ENCODE measurements at places on chromosomes 7 and 10.

- DNase-seq = no peak
Measured at GRCh38 chr7:72313906-72314305, 98.2 kb downstream of the CALN1 start.

GRCh38 chr7:134301592-134301991 is 15.1 kb downstream of the SLC35B4 start:
- DNase-seq = no peak

- DNase-seq = no peak
Measured at GRCh38 chr10:62689712-62690111, 114.8 kb upstream of the ADO start.

DNA sequence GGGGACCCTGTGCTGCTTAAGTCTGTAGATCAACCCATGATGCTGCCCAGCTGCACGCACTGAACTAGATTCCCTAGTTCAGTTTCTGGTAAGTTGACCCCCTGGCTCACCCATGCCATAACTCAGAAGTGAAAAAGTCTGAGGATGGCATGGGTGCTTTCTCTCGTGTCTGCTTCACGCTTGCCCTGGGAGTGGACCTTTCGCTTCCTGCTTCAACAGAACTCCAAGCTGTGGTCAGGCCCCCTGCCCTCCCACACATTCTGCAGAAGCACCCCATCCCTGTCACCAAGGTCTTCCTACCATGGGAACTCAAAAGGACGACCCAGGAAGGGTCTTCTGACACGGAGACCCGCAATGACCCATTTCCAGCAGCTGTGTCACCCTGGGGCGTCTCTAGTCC is 39.9 kb downstream of the LRRC18 start:
- no peak for DNase-seq

DNA sequence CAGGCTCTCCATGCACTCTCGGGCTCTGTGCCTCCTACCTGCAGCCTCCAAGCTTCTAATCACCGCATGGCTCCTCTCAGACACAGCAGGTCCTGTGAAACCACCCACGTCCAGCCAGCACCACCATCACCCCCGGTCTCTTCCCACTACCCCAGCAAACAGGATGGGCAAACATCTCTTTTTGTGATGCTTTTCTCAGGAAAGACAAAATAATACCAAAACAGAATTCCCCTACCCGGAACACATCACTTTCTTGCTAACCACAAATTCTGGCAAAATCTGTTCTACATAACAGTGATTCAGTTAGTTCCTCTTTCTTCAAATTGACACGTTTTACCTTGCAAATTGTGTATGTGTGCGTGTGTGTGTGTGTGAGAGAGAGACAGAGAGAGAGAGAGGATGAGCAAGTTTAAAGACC is 6.5 kb downstream of the SNX8 start:
- no peak for DNase-seq

- no peak for DNase-seq
Measured at GRCh38 chr7:8724080-8724718, 290.8 kb downstream of the NXPH1 start.

DNA sequence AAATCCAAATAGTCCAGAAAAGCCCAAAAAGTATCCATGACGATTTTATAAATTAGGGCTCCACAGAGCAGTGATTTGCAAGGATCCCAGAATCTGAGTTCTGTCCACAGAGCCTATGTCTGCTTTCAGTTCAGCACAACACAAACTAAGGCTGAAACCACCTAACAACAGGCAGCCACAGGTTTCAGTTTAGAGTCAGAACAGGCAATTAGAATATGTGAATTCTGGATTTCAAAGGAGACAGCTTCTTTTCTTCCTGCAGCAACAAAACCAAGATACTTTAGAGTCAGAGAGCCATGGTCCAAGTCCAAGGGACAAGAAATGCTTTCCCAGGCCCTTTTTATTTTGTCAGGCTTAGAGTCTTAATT is 23.6 kb downstream of the IFIT3 start:
- DNase-seq = peak; percentile 14

GRCh38 chr7:112132051-112132694 is 74.0 kb downstream of the DOCK4 start:
- DNase-seq = no peak

GRCh38 chr10:48742891-48743860 is 58.5 kb downstream of the WDFY4 start:
- DNase-seq = no peak

DNA sequence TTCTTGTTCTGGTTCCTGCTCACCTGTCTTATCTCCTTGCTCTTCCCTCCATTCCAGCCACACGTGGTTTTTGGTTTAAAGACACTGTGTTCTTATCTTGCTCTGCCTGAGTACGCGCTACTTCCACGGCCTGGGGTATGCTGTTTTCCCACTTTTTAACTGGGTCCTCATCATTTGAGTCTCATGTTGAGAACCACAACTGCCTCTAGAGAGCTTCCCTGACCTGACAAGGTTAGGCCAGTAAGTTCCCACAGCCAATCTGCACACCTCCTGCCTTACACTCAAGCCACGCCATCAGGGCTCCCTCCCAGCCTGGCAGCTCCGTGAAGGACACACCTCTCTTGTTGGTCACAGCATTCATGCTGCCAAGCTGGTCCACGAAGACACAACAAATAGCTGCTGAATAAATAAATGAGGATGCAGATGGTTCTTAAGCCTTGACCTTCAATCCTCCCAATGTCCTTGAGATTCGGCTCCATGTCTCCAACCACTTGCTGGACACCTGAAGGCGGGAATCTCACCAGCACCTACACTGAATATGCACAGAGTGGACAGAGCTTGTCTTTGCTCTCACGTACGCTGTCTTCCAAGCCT is 201.7 kb upstream of the KLF14 start:
- DNase-seq = no peak

GRCh38 chr10:122435212-122435827 is 19.1 kb upstream of the ARMS2 start:
- DNase-seq = no peak

GRCh38 chr7:2503056-2503941 is 16.3 kb upstream of the LFNG start:
- DNase-seq = no peak

- no peak for DNase-seq
Measured at GRCh38 chr7:70459546-70459945, 672.4 kb upstream of the GALNT17 start.

DNA sequence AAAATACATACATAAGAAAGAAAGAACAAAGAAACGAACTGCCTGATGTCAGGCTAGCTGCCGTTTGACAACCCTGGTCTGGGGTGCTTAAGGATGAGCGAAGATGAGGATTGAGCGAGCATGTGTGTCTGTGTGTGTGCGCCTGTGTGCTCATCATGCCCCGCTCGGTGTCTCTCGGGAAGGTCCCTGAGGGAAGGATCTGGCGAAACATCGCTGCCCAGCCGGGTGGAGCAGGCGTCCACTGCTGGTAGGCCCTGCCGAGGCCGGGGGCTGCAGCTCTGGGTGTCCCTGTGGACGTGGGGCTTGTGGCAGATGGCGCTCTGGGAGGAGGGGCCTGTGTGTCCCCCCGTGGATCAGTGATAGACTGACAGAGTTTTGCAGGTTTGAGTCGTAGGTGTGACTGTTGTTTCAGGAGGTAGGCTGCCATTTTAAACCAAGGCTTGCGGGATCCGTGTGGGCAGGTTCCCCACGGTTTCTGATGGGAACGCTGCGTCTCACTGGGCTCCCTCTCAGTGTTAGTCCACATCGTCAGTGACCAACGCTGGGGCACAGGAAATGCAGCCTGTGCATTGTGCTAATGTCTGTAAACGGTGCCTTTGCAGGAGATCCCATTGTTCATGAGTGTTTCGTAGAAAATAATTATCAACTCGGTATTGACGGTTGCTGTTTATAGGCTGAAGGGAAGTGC is 5.9 kb upstream of the SUN1 start:
- DNase-seq = no peak

GRCh38 chr10:50417886-50418830 is 166.8 kb upstream of the ASAH2 start:
- DNase-seq = peak; percentile 53

DNA sequence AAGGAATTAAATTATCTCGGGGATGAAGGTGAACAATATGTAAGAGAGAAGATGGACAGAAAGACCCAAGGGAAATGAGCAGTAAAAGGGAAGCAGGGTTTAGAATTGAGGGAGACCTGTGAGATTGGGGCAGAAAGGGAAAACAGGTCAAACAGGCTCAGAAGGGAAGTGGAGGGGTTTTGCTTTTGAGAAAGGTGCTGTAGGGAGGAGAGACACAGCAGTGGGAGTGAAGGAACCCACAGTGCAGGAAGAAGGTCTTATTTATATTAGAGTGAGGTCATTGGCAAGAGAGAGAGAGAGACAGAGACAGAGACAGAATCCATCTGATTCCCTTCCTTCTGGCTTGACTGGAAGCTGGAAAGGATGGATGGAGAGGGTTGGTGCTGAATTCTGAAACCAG is 3.5 kb upstream of the TCAF1 start:
- DNase-seq = no peak

- DNase-seq = no peak
Measured at GRCh38 chr7:36870625-36871354, 146.5 kb upstream of the AOAH start.

- no peak for DNase-seq
Measured at GRCh38 chr10:28778524-28778923, 101.2 kb downstream of the BAMBI start.

DNA sequence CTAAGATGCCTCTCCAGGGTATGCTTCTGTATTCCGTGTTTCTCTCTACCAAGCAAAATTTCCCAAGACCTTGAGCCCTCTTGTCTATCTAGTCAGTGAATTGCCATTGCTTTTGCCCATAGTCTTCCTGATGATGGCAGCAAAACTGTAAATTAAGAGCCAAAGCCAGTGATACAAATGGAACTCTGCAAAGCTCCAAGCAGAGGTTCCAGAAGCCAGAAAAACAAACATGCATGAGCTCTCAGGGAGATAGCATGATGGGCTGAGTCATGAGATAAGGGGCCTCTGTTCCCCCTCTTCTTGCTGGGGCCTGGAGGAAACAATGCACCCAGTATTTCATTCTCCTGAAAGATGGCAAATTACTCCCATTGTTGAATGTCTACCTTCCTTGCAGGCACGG is 24.7 kb downstream of the LSMEM1 start:
- no peak for DNase-seq

GRCh38 chr10:93907059-93907458 is 13.3 kb downstream of the SLC35G1 start:
- DNase-seq = no peak

DNA sequence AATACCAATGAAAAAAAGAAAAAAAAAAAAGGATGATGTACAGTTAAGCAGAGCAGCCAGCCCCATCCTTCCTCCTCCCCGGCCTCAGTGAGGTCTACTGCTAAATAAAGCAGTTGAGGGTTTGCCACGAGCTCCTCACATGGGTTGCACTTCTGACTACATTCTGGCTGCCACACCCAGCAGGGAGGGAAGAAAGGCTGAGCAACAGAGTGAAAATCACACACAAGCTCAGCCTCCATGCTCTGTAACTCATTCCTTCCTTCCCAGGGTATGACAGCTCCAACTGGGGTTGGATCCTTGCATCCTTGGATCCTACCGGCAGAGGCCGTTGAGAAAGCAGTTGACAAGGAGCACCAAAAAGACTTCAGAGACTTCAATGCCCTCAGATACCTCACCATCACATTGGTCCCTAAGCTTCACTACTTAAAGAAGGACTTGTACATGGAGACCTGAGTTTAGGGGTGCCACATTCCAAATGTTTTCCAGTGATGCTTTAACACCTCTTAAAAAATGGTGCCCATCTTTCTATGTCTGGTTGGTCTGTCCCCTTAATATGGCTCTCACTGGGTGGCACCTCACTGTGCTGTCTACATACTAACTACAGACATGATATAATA is 52.9 kb upstream of the PIK3CG start:
- no peak for DNase-seq

DNA sequence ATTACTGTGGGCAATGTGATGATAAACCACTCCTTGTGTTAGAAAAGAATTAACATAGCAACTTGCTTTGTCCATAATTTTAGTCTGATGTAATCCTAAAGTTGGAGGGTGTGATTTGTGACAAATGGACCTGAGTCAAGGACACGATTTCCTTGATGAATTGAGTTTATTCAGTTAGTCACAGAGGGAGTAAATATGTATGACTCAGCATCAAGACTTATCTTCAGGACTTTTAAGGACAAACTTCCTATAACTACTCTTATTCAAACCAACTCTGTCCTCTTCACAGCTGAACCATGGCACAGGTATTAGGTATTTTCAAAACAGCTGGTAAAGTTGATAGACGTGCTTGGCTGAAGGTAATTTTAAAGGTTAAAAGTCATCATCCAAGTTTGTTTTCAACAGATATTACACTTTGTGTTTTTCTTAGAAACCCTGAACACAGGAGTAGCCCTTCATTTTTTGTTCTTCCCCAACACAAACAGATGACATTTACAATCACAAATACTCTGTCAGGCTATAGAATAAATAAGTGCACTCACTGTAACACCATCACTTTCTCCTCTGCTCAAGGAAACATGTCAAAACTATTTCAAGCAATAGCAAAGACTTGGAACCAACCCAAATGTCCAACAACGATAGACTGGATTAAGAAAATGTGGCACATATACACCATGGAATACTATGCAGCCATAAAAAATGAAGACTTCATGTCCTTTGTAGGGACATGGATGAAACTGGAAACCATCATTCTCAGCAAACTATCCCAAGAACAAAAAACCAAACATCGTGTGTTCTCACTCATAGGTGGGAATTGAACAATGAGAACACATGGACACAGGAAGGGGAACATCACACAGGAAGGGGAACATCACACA is 54.5 kb downstream of the COA1 start:
- no peak for DNase-seq

DNA sequence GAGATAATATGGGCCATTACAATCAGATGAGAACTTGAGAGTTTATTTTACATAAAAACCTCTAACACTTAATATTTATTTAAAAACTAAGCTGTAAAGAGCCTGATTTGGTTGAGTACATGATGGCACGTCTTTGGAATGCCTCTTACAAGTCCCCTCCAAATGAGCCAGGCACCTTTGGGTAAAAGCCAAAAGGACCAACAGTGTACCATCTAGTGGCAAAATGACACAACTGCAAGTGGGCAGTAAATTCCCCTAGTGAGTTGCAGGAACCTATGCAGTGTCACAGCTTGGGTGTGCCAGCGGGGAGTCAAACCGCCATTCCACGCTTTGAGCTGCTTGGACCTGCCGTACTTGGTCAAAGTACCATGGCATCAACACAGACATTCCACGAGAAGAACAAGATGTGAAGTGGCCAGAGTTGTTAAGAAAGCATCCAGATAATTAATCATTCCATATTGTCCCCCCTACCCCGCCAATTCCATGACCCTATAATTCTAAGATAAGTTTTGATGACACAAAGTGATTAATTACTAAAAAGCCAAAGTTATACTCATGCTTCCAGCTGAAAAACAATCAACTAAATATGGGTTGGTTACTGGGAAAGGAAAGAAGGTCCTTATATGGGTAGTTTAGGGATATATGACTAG is 115.2 kb downstream of the SORBS1 start:
- peak; percentile 35 for DNase-seq

All from stimulated activated CD4-positive, alpha-beta T cell treated with anti-CD3 and anti-CD28 coated beads, Interleukin-4, amount 100 ng/mL, for 24 hours (primary cell).